ENCODE measurements at places on chromosomes 7 and 10. TPM values are rescaled to one million over a fixed set of nuclear protein-coding genes. Genes with fewer than 3 reads are reported as not detected.

ZNF503 gene
- 17.0 TPM for total RNA-seq

PNLIPRP2 gene
- not detected for total RNA-seq

CALN1 gene
- under 0.01 TPM for total RNA-seq

GRID2IP gene
- total RNA-seq: 0.15 TPM

CALML3 gene
- not detected for total RNA-seq

CASTOR2 gene
- total RNA-seq: 11.1 TPM

CXCL12 gene
- 10.1 TPM for total RNA-seq

CCNY gene
- total RNA-seq: 38.2 TPM

FERD3L gene
- not detected for total RNA-seq

TAS2R3 gene
- total RNA-seq: not detected

TMEM270 gene
- not detected for total RNA-seq

RBP3 gene
- total RNA-seq: not detected

C10orf71 gene
- total RNA-seq: not detected

CHST15 gene
- total RNA-seq: 2.9 TPM

UTF1 gene
- total RNA-seq: not detected

HABP2 gene
- total RNA-seq: not detected

SFMBT2 gene
- total RNA-seq: 1.7 TPM

CLRN3 gene
- not detected for total RNA-seq

FASTK gene
- total RNA-seq: 71.1 TPM

MMP21 gene
- total RNA-seq: not detected

HMX2 gene
- not detected for total RNA-seq

SH2D4B gene
- total RNA-seq: not detected

PSD gene
- total RNA-seq: 0.67 TPM

KAZALD1 gene
- 11.8 TPM for total RNA-seq

CREB5 gene
- 5.9 TPM for total RNA-seq

CYP2C8 gene
- total RNA-seq: not detected

Measured in bronchus fibroblast of lung (primary cell).